ACHN (cell line): ENCODE measurements at places on chromosomes 12 and 14.

GRCh38 chr12:47819138-47819895, 386 bp downstream of the HDAC7 start:
- peak; percentile 70 for DNase-seq

- no peak for DNase-seq
These were observed 175.5 kb downstream of the PTPRO start for GRCh38 chr12:15497671-15498292.

GRCh38 chr12:131939007-131939406, 9.9 kb downstream of the PUS1 start:
- DNase-seq, result no peak

DNA sequence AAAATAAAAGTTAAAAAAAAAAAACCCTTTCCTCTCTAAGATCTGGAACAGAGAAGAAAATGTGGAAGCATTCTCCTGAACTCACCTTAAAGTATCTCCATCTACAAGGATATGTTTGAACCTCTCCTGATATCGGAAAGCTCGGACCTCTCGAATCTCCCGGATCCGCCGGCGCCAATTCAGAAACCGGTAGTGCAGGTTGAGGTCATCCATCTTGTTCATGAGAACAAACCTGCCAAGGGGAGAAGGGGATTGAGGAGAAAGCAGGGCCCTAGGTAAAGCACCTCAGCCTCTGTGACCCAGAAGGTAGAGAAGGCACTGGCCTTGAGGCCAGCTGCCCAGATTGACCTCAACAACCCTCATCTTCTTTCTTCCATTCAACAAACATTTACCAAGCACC, 2.2 kb downstream of the SPRYD3 start:
- DNase-seq, result no peak

DNA sequence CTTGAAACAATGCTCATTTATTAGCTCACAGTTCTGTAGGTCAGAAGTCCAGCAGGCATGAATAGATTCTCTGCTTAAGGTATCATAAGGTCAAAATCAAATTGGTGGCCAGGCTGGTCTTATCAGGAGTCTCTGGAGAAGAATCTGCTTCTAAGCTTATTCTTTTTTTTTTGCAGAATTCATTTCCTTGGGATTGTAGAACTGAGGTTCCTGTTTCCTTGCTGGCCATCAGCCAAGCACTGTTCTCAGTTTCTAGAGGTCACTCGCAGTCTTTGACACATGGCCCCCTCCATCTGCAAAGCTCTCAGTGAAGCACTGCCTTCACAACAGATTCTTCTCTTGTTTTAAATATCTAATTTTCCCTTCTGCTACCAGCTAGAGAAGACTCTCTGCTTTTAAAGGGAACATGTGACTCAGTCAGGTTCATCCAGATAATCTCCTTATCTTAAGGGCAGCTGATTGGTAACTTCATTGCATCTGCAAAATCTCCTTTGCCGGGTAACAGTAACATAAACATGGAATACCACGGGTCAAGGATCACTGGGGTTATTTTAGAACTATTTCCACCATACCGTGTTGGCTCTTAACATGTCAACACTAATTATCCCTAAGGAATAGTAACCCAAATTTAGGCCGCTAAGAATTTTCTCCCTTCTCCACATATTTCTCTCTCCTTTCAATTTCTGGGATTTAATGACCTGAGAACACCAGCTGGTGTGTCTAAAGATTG, 25.3 kb downstream of the RHOJ start:
- DNase-seq, result no peak

- no peak for DNase-seq
These were observed 594.7 kb downstream of the CCER1 start for GRCh38 chr12:90360300-90360699.

- DNase-seq, result peak; percentile 13
These were observed 306.3 kb downstream of the ATP23 start for GRCh38 chr12:58247633-58248032.
